Activated gamma-delta T cell treated with anti-CD3 and anti-CD28 coated beads, Interleukin-2, amount 50 U/mL, for 16 hours (primary cell): ENCODE measurements at places on chromosomes 13 and 19.

DNA sequence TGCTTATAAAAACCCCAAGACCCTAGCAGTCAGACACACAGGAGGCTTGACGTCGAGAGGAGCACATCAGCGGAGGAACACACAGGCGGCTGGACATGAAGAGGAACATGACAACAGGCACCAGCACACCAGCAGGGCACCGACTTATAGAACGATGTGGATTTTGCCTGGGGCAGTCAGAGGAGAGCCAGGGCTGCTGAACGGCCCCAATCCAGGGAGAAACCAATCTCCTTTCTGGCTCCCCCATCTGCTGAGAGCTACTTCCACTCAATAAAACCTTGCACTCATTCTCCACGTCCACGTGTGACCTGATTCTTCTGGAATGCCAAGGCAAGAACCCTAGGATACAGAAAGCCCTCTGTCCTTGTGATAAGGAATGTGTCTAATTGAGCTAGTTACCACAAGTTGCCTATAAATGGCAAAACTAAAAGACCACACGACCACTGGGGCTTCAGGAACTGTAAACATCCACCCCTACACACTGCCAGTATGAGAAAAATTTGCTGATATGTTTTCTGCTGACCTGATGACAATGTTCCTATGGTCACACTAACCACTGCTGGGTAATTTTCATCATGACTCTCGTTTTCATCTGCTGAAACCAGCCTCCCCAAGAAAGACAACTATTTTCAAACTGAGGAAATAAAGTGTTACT lies 35.8 kb upstream of the CEACAM21 start:
- no peak for DNase-seq

- no peak for DNase-seq
Observed at GRCh38 chr13:99393791-99394735, 86.9 kb upstream of the GPR183 start.

GRCh38 chr13:97141564-97142005 lies 80.5 kb upstream of the MBNL2 start:
- DNase-seq: no peak

- DNase-seq: no peak
Observed at GRCh38 chr13:49373716-49374115, 70.1 kb downstream of the CAB39L start.

- peak; percentile 48 for DNase-seq
Observed at GRCh38 chr19:34269968-34270621, 15.7 kb downstream of the GARRE1 start.

- no peak for DNase-seq
Observed at GRCh38 chr19:29478578-29479565, 46.9 kb upstream of the VSTM2B start.

DNA sequence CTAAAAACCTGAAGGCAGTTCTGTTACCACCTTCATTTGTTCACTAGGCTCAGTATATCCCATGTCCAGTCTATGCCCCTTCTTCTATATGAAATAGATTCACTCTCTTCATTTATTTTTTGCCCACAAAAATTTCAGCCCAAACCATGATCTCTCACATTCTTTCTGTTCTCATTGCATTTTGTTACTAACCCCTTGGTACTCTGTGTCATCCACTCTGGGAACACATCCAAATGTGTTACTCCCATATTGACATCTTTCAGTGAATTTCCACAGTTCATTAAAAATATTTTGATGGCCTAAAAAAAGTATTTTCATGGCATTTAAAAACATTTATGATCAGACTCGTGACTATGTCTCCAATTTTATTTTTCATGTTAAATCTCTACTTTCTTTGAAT lies 378.9 kb downstream of the SLITRK1 start:
- no peak for DNase-seq

DNA sequence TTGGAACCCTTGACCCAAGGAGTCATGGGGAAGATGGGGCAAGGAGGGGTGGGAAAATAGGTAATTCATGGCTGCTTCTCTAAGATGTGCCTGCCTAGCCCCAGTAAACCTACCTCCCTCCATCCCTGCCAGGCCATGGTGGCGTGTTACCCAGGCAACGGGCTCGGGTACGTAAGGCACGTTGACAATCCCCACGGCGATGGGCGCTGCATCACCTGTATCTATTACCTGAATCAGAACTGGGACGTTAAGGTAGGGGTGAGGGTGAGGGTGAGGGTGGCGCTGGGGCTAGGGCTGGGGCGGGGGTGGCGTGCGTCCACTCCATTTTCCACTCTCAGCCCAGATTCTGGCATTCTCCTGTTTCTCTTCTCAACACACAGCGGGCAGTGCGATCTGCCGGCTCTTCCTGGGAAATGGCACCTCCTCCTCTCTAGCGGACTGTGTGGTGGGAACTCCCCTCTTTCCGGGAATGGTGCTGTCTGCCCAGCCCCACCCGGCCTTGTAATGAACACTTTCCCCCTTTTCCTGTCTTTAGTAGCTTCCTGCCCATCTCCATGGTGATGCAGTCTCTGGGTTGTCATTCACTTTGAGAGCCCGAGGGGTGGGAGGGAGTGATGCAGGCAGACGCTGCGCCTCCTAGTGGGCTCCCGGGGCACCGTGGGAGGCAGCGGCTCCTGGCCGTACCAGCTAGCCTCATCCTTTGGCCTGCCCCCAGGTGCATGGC lies 7.6 kb downstream of the EGLN2 start:
- peak; percentile 62 for DNase-seq

DNA sequence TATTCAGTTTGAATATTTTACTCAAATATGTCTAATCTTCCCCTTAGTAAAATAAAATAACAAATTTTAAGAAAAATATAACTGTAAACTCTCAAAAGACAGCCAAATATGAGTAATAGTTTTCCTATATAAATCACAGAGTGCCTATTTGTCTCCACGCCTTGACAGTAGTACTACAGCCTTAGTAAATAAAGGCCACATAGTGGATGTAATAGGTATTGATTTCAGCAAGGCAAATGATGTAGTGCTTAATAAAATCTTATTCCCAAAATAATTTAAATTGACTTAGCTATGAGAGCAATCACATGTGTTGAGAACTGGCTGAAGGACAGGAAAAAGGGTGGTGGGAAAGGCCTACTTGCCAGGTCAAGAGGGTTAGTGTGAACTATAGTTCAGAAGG lies 747.2 kb downstream of the OLFM4 start:
- DNase-seq: no peak

DNA sequence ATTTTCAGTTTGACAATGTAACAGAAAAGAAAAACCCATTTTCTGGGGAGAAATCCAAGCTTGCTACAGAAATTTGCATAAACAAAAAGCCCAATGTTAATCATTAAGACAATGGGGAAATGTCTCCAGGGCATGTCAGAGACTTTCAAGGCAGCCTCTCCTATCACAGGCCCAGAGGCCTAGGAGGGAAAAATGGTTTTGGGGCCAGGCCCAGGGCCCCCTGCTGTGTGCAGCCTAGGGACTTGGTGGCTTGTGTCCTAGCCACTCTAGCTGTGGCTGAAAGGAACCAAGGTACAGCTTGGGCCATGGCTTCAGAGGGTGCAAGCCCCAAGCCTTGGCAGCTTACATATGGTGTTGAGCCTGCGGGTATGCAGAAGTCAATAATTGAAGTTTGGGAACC lies 8.0 kb upstream of the TEX30 start:
- no peak for DNase-seq

GRCh38 chr19:54096617-54097106 lies 3.9 kb downstream of the OSCAR start:
- DNase-seq: no peak

GRCh38 chr13:52812941-52813340 lies 35.5 kb downstream of the PCDH8 start:
- DNase-seq: no peak

- no peak for DNase-seq
Observed at GRCh38 chr13:79650688-79651087, 169.7 kb downstream of the NDFIP2 start.

GRCh38 chr19:4038057-4038456 lies 28.6 kb downstream of the ZBTB7A start:
- no peak for DNase-seq

DNA sequence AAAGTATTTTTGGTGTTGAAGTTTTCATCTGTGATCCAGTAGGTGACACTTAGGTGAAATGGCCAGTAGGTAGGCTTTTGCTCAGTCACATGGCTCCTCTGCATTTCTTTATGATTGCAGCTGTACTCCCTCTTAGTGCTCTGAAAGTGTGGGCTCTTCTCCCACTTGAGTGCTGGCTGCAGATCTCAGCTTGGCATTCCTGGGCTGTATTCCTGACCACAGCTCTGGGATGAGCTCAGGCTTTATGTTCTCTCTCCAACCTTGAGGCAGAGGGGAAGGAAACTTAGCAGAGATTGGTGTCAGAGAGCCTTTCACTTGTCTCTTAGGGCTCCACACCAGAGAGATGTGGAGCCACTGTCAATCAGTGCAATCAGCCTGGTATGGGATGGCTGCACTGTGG lies 254.3 kb downstream of the NDFIP2 start:
- no peak for DNase-seq

- DNase-seq: no peak
Observed at GRCh38 chr19:6719540-6719861, 949 bp downstream of the C3 start.

GRCh38 chr19:35608251-35608650 lies 4.3 kb upstream of the HAUS5 start:
- no peak for DNase-seq

DNA sequence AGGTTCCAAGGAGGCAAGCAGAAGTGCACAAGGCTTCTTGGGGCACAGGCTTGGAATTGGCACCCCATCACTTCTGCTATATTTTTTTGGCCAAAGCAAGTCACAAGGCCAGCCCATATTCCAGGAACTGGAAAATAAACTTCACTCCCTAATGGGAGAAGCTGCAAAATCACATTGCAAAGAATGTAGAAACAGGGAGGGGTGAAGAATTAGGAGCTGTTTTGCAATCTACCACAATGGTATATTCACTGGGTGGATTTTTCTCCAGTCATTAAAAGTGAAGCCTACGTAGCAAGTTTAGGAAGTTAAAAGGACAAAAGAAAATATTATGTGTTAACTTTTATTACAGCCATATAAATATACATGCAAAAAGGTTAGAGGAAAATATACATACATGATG lies 464.8 kb downstream of the COG6 start:
- DNase-seq: no peak

- DNase-seq: no peak
Observed at GRCh38 chr19:370641-371330, 26.2 kb upstream of the MIER2 start.

DNA sequence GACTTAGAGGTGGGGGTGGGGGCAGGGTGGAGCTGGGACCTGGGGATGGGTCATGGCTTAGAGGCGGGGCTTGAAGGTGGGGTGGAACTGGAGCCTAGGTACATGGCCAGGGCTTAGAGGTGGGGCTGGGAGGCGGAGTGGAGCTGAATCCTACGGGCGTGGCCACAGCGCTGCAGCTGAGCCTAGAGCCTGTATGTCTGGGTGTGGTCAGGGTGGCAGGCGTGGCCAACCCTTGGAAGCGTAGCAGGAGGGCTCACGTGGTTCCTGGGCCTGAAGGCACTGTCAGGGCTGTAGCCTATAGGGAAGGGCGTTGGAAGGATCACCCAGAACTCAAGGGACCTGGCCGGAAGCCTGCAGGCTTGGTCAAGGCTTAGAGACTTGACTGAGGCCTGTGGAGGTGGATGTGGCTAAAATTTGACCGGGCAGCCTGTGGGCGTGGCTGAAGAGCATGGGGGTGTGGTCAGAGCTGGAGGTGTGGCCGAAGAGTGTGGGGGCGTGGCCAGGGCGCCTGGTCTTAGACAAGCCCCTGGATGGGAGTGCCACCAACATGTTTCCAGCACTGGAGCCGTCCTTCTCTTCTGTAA lies 24.3 kb downstream of the COLGALT1 start:
- no peak for DNase-seq

DNA sequence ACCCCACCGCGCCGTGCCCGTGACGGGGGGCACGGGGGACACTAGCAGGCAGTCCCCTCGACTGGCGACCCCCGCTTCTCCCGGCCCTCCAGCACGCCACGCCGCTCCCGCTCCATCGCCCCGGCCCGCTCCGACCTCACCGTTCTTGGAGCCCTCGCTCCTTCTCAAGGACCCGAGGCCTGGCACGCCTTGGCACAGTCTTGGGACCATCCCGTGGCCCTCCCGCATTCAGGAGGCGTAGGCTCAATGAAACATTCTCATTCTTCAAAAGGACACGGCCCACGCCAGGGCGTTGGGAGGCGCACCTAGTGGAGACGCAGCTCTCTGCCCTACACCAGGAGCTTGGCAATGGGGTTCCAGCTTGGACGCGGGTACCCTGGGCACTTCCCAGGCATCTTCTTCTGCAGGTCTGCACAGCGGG lies 473 bp upstream of the CERS1 start:
- DNase-seq: no peak

DNA sequence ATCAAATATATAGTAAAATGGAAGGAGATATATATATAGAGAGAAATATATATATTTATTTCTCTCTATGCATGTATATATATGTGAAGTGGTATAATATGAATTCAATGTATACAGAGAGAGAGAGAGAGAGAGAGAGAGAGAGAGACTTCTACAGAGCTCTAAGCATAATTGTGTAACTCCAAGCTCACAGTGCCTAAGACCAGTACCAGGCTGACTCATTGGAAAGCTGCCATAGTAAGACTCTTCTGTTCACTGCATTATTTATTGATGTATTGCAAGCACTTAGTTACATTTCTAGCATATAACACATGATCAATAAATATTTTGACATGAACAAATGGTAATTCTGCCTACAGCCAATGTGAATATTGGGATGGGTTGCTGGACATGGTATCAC lies 1734.7 kb downstream of the SLITRK1 start:
- DNase-seq: no peak

DNA sequence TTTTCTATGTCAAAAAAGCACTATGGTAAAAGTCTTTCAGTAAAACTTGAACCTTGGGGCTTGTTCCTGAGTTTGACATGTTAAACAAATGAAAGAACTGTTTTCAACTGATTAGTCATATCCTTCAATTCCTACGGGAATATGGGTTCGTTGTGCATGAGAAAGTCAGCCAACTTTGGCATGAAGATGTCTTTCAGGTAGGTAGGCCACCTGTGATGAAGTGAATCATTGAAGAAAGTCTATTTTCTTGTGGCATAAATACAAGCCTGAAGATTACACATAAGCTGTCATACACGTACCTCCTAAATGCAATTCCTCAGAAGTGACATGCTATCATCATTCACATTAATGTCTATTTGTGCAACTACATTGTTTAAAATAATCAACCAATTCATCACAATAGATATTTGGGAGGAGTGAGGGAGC lies 513.0 kb downstream of the IRS2 start:
- no peak for DNase-seq

DNA sequence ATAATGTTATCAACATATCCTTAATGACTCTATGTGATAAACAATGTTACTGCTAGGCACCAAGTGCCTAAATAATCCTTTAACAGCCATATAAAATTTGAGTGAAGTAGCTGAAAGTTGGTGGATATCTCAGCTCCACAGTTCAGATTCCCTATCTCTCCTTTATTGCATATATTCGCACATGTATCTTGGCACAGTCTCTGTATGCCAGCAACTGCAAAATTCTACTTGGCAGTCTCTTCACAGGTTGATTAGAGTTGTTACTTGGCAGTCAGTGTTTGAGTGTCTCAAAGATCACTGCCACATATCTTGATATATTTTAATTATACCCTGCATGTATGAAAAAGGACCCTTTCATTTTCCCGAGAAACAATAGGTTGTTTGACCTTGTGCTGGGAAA lies 879.3 kb downstream of the OLFM4 start:
- no peak for DNase-seq
